ENCODE measurements at places on chromosomes 4 and X.

- peak; percentile 71 for DNase-seq
Observed at GRCh38 chr4:56301181-56301996, 85.9 kb downstream of the AASDH start.

- DNase-seq = no peak
Observed at GRCh38 chrX:24796204-24796603, 102.5 kb downstream of the POLA1 start.

DNA sequence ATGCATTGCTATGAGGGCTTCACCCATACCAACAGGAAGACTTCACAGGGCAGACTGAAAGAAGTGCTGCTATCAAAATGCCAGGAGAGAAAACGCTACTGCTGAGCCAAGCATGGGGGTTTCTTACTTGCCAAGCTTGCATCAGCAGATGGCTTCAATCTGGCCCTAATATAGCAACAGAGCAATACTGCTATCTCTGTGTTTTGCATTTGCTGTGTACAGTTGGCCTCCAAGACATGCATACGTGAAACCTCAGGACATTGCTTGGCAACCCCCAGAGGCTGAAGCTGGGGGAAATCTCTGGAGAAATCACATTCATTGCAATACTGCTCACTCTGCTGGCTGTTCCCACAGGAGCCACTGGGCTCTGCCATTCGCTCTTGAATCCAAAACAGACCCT is 127.2 kb upstream of the GPC4 start:
- no peak for DNase-seq

- DNase-seq = no peak
Observed at GRCh38 chr4:53654300-53654758, 63.0 kb upstream of the LNX1 start.

DNA sequence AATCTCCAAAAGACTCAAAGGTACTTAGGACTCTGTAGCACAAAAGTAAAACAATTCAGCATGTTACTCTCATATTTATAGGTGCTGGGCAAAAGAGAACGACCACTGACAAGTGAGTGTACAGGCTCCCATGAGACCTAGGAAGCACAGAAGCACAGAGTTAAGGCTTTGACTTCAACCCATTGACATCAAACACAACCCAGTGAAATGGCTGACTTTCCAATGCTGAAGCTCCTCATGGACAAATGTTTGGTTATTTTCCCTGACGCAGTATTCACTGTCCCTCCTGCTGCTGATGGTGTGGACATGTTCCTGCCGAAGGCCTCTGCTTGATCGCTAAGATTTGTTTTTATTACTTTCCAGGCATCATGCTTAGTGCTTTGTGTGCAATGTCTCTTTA is 148.7 kb downstream of the TSPAN5 start:
- no peak for DNase-seq

DNA sequence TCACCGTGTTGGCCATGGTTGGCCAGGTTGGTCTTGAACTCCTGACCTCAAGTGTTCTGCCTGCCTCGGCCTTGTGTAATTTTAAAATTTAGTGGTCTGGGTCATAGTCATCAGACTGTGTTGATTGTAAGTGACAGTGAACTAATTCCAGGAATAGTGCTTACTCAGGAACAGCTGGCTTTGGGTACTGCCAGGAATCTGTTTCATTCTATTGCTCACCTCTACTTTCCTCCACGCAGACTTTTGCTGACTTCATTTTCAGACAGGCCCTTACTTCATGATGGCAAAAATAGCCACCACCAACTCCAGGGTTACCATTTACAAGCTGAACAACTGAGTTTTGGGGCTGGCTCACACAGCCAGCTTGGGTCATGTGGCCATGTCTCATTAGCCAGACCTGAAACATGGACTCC is 54.6 kb downstream of the FNIP2 start:
- DNase-seq = no peak

GRCh38 chrX:77658886-77659285 is 127.1 kb downstream of the ATRX start:
- no peak for DNase-seq

- no peak for DNase-seq
Observed at GRCh38 chr4:84814094-84814750, 152.3 kb downstream of the WDFY3 start.

GRCh38 chr4:112736718-112737135 is 99.8 kb downstream of the LARP7 start:
- no peak for DNase-seq

Data from T1000 (cell line).